Islet precursor cell (in vitro differentiated cells): ENCODE measurements at places on chromosomes 3 and 15.

DNA sequence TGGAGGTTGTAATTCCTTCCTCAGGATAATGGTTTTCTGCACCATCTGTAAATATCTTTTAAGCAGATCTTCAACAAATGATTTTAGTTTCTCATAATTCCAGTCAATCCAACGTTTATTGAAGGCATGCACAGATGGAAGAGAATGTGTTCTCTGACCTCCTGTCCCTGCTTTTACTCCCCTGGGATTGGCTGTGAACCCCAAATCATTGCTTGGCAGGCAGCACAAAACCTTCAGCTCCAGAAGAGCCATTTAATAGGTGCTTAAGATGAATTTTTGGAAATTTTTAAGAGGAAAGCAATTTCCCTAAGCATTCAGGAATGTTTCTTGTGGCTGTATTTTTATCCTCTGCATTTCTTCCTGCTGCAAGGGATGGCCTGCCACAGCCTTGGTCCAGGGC, 25.5 kb upstream of the THSD4 start:
- no peak for DNase-seq

DNA sequence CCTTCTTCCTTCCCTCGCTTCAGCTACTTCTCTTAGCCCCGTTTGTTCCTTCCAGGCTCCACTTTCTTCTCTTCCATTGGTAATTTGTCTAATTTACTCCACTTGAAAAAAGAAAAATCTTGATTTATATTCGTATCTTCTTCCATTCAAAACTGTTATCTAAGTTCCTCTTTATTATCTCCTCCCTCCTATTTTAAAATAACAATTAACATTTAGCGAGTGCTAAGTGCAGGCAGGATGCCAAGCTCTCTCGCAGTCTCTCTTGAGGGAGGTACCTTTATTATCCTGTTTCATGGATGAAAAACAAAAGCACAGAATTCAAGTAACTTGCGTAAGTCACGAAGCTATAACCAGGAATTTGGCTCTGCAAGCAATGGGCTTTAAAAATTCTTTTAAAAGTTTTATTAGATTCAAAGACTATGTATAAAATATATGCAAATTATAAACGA, 418.9 kb upstream of the NAALADL2 start:
- no peak for DNase-seq

- DNase-seq, result no peak
These were observed 219.2 kb upstream of the ARHGEF26 start for GRCh38 chr3:153901991-153902390.

GRCh38 chr15:66261056-66261455, 7.5 kb upstream of the MEGF11 start:
- DNase-seq, result no peak

DNA sequence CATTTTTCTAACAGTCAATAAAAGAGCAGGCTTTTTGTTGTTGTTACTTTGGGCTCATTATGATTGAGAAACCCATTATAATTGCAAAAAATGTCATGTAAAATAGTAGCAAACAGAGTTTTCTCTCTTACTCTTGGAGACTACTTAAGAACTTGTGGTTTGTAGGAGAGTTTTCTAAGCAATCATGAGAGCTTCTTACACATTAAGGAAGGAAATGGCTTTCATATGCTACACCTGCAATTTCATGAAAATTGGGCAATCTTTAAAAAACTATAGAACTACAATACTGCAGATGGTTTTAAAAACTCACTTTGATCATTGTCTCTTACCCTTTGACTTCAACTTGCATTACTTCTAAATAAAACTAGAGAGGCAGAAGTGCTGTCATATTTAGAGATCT, 701.8 kb downstream of the ZPLD1 start:
- DNase-seq, result no peak

- no peak for DNase-seq
These were observed 9.4 kb downstream of the MAP6D1 start for GRCh38 chr3:183815951-183816475.

GRCh38 chr15:60727661-60728060, 248.7 kb upstream of the ICE2 start:
- DNase-seq, result no peak

- no peak for DNase-seq
These were observed 24.8 kb upstream of the SHISA5 start for GRCh38 chr3:48528754-48529153.

- no peak for DNase-seq
These were observed 154.9 kb upstream of the ANKRD28 start for GRCh38 chr3:15952543-15953175.

DNA sequence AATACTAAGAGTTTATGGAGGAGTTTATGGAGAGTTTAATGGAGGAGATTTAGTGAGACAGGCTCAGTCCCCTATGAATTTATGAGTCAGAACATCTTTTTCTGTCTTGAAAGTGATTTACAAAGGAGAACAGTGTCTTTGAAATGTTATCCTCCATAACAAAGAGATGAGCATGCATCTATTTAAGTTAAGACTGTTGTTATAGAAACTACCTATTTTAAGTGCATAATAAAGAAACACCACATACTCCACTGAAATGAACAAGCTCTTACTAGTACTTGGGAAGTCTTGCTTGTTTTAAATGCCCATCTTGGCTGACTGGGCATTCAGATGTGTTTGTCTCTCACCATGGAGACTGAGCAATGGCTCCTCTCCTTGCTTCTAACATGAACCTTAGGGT, 118.7 kb upstream of the ACP3 start:
- no peak for DNase-seq

DNA sequence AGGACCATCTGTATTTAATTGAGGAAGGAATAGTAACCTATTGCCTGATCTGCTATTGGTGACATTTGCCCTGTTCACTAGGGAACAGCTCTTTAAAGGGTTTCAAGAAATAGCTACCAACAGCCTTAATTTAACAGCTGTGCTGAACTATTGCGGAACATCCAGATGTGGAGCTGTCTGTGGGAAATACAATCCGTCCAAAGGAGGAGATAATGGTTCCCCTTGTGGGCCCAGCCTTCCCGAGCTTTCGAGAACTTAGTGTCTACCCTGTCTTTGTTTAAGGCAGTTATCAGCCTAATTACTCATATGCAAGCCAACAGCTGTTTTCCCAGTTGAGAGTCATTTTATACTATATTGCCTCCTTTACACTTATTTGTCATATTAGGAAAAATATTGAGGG, 398.6 kb downstream of the WDR72 start:
- DNase-seq, result no peak

DNA sequence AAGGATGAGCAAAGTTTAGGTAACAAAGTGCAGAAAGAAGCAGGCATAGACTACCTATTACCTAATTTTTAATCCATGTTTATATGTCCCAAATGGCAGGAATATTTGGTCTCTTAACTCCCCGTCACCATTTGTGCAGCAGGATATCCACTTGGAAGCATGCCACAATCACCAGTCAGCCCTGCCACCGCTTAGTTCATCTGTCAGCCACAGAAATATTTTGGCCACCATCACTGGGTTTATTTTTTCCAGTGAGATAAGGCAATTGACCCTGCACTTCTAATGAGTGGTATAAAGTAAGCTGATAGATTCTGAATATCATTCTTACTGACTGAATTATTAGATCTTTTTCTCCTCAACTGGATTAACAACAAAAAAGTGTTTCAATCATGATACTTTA, 152.9 kb upstream of the SOX2 start:
- no peak for DNase-seq

DNA sequence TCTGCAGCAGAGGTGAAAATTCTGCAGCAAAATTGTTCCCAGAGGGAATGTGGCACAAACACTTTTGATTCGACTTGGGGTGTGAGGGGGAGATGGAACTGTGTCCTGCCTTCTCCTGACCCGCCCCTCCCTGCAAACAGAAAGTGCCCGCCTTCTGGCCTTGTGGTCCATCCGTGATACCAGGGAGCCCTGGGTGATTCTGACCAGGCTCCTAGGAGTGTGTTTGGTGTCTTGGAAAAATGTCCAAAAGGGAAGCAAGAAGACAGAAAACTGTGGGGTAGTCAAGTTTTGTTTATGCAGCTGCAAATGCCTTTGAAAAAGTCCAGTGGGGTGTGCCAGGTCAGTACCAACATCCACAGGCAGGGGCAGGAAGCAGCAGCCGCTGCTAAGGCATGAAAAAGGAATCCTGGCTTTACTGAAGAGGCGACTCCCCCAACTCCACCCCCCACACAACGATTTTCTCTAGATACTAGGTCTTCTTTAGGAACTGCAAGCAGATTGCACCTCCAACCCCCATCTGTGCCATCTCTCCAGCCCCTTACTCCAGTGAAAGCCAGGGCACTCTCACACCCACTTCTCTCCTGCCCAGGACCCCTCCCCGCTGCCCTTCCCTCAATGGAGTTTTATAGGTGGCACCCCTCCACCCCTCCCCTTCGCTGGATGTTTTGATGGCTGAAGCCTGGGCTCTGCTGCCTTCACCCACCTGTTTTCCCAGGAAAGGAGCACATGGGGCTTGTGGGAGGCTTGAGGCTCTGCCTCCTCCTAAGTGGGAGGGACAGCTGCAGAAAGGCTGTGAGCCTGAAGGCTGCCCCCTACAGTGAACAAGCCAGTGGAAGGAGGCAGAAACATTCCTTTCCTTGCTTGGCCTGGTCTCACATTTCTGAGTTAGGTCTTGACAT, 82.4 kb upstream of the HERC1 start:
- DNase-seq, result peak; percentile 72

- no peak for DNase-seq
These were observed 58.8 kb downstream of the CPN2 start for GRCh38 chr3:194292331-194292730.

- DNase-seq, result no peak
These were observed 172.5 kb upstream of the CDIN1 start for GRCh38 chr15:36406911-36407310.

- DNase-seq, result no peak
These were observed 93.6 kb downstream of the RPLP1 start for GRCh38 chr15:69546182-69546581.

DNA sequence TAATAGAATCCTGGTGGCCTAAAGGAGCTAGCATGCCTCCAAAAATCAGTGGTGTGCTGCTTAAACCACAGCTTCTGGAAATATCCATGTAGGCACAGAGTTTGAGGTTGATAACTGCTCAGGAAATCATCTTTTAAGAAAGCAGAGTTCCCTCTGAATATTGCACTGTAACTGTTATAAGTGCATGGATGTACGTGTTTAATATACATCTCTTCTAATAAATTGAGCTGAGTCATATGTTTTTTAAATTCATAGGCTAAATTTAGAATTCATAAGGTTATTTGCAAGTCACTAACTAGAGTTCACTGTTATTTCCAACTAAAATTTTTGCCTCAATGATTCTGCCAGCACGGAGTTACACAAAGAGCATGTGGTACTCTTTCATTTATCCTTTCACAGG, 68.9 kb downstream of the MYH15 start:
- no peak for DNase-seq

- DNase-seq, result no peak
These were observed 482.3 kb downstream of the ZBBX start for GRCh38 chr3:166897811-166898210.

DNA sequence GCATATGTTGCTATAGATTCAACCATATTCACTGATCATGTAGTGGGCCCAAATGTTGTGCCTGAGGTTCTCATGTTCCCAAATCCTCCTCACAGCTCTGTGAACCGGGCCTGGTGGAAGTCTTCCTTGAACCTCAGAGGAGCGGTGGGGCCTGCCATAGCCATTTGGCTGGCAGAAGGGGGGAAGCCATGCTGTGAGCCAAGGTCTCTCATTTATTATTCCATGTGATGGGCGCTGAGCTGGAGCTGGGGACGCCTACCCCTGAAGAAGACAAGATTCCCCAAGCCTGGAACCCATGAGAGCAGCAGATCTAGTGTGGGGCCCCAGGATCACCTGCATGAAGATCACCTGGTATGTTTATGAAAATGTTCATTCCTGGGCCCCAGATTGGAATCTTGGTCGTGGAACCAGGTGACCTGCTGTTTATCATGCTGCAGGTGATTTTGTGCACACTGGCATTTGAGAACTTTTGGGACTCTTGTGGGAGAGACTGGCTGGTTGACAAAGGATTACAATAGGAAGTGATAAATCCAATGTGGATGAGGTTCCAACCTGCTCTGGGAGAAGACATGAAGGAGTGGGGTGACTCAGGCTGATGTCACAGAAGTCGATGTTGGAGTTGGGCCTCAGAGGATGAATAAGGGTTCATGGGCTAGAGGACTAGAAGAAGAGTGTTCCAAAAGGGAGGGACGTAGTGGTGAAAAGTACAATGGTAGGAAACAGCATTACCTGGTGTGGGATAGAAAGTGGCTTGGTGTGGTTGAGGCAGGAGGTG, 102.1 kb downstream of the ASB7 start:
- DNase-seq, result peak; percentile 7

DNA sequence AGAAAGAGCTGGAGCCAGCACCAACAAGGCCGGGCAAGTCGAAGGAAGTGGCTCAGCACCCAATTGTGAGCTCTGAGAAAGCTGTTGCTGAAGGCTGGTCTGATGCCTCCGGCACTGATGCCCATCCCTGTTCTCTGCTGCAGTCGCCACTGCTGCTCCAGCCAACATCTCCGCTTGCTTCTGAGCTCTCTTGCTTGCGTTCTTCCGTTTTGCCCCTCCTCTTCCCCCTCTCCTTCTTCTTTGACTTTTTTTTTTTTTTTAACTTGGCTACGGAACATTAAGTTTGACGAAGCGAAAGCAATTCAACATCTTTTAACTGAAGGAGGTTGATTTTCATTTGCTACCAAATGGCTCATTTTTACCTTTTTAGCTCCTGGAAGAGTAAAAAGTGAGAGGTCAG, 442.9 kb downstream of the MCTP2 start:
- no peak for DNase-seq

DNA sequence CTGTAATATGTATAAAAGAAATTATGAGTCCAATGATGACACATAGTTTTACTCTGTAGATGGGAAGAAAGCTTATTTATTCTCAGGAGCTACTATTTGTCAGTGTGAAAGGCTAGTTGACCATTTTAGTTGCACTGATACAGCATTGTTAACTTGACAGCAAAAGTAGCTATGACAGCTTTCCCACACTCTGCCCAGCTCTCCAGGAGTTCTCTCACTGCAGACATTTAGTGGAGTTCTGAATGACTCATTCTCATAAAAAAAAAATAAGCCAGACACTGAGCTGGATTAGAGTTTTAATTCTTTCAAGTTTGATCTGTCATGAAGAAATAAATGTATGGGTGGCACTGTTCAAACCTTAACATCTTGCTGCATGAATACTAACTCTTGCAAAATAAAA, 77.2 kb upstream of the CFAP20DC start:
- DNase-seq, result no peak
